ENCODE measurements at places on chromosomes 11 and 22.

DNA sequence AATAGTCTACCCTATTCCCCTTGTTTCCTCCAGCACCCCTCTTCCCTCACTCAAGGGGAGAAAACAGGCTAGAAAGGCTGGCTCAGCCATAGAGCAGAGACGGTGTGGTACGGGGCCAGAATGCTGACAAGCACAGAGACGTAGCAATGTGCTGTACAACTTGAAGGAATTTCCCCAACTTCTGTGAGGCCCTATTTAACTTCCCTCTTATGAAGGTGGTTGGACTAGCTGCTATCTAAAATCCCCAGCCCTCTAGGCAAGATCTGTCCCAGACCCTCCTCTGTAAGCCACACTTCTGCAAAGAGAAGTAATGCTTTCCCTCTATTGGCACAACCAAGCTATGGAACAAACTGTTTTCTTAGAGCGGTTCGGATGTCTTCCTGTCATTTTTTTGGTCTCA, 37.8 kb downstream of the PLEKHA7 start:
- DNase-seq, result no peak

- DNase-seq, result no peak
Measured at GRCh38 chr11:93287434-93287833, 43.1 kb upstream of the DEUP1 start.

DNA sequence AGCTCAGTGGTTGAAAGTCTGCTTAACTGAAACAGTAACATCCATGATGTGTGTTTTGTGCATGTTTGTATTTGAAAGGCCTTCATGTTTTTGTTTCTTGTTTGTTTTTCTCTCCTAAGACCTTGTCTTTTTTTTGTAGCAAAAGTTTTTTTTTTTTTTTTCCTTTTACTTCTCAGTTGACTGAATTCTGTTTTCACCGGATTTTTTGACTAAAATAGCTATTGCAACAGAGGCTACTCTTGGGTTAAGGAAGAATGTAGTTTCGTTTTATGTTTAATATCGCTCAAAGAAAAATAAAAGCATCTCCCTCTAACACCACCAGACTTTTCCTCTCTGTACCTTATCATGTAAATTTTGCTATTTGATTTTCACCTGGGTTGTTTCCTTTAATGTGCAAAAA, 15.1 kb downstream of the APOL6 start:
- DNase-seq, result no peak

DNA sequence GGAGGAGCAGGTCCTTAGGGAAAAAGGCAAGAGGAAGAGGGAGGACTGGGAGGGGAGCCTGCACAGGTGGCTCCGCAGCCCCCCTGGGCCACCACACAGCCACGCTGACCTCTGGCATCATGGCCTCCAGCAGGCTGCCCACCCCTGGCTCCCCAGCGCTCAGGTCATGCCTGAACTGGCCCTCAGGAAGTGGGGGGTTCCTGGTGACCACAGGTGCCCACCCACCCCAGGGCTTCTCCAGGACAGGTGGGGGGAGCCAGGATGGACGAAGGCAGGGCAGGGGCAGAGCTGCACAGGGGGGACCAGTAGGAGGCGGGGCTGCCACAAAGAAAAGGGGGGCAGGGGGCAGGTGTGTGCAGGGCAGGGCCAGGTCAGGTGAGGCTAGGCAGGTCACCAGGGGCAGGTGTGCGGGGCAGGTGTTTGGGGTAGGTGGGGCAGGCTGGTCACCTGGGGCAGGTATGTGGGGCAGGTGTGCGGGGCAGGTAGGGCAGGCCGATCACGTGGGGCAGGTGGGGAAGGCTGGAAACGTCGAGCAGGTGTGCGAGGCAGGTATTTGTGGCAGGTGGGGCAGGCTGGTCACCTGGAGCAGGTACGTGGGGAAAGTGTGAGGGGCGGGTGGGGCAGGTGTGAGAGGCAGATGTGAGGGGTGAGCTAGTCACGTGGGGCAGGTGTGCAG, 997 bp downstream of the DEAF1 start:
- no peak for DNase-seq

- no peak for DNase-seq
Measured at GRCh38 chr11:25214535-25215176, 717.8 kb downstream of the LUZP2 start.

DNA sequence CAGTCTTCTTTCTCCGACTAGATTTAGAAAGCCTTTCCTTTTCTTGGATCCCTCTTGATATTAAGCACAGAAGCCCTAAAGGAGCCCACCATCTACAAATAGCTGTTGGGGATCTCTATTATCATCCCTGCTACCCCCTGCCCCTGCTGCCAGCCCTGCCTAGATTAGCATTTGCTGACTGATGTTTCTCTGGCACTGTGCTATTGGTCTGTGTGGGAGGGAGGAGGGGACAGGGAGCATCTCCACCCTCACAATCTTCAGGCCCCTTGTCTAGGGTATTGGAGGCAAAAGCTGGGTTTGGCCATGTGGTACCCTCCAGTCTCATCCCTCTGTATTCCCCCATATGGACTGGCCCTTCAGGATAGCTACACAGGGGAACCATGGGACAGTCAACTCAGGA, 6.2 kb downstream of the USH1C start:
- DNase-seq, result no peak

GRCh38 chr11:75677909-75678308, 9.1 kb upstream of the MAP6 start:
- DNase-seq, result no peak

DNA sequence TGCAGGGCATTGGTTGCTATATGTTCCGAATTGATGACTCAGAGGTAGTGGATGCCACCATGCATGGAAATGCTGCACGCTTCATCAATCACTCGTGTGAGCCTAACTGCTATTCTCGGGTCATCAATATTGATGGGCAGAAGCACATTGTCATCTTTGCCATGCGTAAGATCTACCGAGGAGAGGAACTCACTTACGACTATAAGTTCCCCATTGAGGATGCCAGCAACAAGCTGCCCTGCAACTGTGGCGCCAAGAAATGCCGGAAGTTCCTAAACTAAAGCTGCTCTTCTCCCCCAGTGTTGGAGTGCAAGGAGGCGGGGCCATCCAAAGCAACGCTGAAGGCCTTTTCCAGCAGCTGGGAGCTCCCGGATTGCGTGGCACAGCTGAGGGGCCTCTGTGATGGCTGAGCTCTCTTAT, 5.4 kb upstream of the TTC36 start:
- no peak for DNase-seq

DNA sequence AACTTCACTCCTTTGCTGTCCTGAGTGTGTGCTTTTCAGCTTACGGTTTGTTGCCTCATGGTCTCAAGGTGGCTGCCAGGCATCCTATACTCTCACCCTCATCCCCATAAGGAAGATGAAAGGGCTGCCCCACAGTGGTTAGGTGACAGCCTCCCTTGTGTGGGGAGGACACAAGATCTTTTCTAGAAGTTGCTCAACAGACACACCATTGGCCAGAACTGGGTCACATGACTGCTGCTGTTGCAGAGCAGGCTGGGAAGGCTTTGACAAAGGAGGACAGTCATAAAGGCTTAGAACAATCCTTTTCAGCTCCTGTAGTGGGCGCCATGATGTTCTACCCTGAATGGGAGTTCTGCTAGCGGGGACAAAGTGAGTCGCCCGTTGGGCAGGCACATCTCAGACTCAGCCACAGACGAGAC, 69.7 kb upstream of the RASD2 start:
- no peak for DNase-seq

DNA sequence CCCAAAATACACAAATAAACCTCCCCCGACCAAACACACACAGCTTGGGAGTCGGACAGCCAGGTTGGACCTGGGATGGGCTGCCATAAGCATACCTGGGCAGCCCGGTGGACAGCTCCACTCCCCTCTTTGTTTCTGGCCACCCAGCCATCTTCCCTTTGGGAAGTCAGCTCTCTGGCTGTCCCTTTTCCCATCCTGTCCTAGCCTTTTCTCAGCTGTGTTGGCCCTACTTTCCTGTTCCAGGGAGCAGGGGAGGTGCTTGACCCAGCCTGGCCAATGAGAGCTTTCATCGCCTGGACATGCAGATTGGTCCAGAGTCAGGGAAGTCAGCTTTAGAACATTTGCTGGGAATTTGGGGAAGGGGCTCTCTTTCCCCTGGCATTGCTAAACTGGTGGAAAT, 68.7 kb upstream of the NECTIN1 start:
- no peak for DNase-seq

GRCh38 chr22:50526834-50527801, 1.7 kb upstream of the SCO2 start:
- no peak for DNase-seq

DNA sequence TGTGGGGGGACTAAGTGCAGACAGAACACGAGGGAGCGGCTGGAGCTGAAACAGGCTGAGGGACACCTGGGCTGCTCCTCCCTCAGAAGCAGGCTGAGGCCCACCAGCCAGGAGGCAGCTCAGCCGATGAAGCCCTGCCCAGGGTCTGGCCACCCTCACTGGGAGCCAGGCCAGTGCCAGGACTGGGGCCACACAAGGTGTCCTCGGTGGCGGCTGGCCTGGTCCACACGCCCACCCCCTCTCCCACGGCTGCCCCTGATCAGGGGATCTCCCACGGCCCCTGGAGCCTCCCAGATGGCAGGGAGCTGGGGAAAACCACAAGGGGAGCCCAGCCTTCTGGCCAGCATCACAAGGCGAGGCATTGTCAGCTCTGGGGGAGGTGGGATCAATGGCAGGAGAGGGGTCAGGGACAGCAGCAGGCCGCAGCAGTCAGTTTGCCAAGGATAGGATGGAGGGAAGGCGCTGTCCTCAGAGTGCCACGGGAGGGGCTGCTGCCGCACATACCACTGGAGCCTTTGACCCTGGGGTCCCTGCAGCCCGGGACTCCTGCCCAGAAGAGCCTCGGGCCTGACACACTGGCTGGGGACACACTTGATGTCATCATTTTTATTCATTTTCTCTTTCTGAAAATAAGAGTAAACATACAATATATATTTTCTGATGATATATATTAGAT, 11.7 kb upstream of the RASL10A start:
- no peak for DNase-seq

- DNase-seq, result no peak
Measured at GRCh38 chr11:115168229-115168671, 336.0 kb downstream of the CADM1 start.

DNA sequence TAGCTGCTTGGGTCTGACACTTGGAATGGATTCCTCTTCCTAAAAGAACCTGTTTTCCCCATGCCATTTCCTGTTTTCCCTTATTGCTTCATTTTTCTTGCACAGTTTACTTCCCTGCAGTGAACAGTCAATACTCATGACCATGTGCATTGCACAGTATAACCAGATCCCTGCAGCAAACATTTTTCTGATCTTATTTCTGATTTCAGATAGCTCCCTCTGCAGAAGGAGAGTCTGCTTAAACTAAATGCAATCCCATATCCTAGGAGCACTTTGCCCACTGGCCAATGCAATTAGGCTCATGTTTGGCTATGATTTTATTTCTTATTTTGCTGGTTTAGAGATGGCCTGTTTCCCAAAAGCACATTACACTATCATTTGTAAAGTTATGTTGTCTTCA, 96.7 kb upstream of the CD44 start:
- no peak for DNase-seq

DNA sequence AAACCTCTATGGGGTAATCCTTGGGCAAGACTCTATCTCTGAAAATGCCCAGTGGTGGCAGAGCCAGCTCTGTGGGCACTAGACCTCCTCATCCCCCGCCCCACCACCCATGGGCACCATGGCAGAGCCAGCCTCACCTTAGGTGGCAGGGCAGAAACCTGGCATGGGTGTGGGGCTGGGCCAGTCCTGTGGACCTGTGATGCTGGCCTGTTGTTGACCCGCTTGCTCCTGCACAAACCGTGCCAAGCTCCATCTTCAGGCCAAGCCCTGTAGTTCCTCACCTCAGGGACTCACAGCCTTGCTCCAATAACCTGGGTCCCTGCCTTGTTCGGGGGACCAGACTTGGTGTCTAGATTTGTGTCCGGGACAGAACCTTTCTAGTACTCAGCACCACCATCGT, 8.9 kb upstream of the SERPINH1 start:
- no peak for DNase-seq

- DNase-seq, result no peak
Measured at GRCh38 chr11:65423516-65424204, 1.1 kb downstream of the NEAT1 start.

GRCh38 chr22:27785831-27786230, 15.7 kb downstream of the MN1 start:
- no peak for DNase-seq

GRCh38 chr11:34706709-34707461, 86.0 kb downstream of the EHF start:
- DNase-seq, result no peak

DNA sequence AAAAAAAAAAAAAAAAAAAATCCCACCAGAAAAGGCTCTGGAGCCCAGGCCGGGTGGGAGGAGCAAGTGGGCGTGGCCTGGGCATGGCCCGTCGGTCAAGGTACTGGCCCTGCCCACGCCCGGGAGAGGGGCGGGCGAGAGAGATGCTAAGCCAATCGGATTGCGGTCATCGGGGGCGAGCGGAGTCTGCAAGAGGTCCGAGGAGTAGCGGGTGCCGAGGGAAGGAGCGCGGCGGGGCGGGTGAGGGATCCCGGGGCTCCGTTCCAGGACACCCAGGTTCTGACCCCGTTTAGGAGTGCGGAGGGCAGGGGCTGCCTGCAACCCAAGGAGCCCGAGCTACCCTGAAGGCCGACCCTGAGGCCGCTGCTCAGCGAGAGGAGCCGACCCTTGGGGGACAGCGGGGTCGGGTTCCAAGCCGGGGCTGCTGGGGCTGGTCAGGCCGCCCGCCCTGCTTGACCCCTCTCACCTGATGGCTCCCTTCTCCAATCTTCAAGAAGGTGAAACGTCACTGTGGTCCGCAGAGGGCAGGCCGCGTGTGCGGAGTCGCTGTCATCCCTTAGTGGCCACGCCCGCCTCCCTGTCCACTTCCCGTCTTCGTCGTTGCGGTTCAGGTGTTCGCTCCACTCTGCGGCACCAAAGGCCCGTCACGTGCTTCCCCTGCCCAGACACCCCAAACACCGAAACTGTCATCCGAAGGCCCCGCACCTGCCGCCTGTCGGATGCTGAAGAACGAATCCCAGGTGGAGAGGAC, 11.1 kb upstream of the TAB1 start:
- no peak for DNase-seq

GRCh38 chr11:19721176-19721575, 8.5 kb downstream of the NAV2 start:
- no peak for DNase-seq

DNA sequence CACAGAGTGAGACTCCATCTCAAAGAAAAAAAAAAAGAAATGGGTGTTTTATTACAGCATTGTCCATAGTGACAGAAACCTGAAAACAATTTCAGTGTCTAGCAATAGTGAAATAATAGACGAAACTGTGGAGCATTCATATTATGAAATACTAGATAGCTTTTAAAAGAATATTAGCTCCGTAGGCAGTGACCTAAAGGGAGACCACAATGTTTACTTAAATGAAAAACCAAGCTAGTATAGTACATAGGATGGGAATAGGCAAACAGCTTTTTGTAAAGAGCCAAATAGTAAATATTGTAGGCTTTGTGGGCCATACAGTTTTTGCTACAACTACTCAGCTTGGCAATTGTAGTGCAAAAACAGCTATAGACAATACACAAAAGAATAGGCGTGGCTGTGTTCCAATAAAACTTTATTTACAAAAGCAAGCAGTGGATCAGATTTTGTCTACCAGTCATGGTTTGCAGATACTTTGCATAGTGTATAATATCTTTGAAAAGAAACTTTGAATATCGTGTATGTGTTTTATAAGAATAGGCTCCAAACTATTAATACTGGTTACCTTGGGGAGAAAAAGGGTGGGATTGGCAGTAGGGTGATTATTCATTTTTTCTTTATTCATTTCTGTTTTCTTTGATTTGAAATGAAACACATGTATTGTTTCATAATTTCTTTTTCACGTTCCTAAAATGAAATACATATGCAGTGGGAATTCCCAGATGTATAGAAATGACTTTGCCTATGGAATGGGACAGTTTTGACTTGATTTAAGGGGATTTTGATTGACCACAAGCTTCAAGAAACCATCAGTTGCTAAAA, 50.7 kb downstream of the PRR5L start:
- no peak for DNase-seq

Measured in cortex of kidney (tissue), 1 donor.